Activated CD4-positive, CD25-positive, alpha-beta regulatory T cell treated with anti-CD3 and anti-CD28 coated beads, Interleukin-2, amount 50 U/mL, for 72 hours (primary cell): ENCODE measurements at places on chromosomes 2 and 18.

DNA sequence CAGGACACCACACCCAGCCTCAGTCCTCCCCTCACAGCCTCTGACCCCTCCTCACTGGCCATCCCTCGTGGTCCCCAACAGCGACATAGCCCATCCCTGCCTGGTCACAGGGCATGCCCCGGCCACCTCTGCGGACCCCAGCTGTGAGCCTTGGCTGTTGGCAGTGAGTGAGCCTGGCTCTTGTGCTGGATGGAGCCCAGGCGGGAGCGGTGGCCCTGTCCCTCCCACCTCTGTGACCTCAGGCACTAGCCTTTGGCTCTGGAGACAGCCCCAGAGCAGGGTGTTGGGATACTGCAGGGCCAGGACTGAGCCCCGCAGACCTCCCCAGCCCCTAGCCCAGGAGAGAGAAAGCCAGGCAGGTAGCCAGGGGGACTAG, 7.9 kb downstream of the DES start:
- DNase-seq: no peak

DNA sequence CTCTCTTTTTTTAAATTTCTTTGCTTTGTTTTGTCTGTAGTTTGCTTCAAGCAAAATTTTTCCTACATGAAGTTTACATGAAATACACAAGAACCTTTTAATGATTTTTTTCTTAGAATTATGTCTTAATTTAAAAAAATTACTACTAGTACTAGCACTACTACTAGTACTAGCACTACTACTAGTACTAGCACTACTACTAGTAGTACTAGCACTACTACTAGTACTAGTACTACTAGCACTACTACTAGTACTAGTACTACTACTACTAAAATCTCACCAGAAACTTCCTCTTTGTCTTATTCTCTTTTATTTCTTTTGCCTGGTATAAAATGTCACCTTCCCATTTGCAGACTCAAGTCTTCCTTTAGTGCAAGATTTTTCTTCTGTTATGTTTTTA, 71.1 kb downstream of the PTH2R start:
- no peak for DNase-seq

GRCh38 chr2:135874777-135875365, 1.4 kb downstream of the MCM6 start:
- DNase-seq: no peak

DNA sequence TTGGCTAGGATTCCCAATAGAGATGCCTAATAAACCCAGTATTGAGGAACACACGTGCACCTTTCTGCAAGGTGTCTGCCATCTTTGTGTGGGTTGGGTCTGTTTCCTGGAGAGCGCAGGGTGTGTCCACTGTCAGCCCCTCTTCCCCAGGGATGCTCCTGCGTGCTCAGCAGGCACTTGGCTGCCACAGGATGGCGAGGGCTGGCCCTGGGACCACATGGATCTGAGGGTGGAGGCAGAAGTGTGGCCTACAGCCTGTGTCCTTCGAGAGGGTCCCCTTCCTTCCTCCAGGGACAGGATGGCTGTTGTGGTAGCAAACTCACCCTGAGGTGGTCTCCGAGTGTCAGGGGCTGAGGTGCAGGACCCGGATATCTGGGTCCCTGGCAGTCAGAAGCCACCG, 78.0 kb upstream of the PXDN start:
- DNase-seq: no peak
